ENCODE measurements at places on chromosomes 5 and 9.

DNA sequence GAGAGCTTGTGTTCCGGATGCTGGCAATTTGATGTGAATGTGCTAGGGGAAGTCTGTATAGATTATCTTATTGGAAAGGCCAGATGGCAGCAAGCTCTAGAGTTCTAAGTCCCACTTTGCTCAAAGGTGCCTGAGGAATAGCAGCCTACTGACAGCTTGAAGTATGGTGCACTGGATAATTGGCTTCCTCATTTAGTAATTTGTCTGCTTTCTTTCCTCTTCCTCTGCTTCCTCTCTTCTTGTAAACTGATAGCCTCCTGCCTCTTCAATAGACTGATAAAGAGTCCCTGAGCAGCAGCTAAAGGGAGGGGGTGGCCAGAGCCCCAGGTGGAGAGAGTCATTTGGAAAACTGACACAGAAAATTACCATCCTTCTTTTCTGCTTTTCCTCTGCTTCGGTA, 177.3 kb downstream of the FGF1 start:
- DNase-seq, result no peak

GRCh38 chr5:11851416-11851815, 52.8 kb downstream of the CTNND2 start:
- no peak for DNase-seq

- no peak for DNase-seq
Measured at GRCh38 chr9:134181648-134182034, 17.3 kb upstream of the RNU6ATAC start.

GRCh38 chr9:134628354-134628736, 13.3 kb upstream of the COL5A1 start:
- DNase-seq, result no peak

DNA sequence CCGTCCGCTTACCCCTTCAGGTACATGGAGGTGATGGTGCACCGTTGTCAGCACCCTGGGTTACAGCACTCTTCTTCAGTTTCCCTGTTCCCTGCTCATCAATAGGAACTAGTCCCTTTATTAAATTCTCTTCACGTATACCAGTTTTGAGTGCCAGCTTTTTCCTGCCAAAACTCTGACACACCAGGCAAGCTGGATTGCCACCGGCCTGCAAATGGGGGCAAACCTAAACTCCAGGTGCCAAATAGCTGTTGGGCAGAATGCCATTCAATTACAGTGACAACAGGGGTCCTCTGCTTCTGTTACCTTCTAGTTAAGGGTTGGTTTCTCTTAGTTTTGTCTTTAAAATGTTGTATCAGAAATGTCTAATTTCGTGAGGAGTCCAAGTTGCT, 400.4 kb downstream of the OSTF1 start:
- DNase-seq, result no peak

DNA sequence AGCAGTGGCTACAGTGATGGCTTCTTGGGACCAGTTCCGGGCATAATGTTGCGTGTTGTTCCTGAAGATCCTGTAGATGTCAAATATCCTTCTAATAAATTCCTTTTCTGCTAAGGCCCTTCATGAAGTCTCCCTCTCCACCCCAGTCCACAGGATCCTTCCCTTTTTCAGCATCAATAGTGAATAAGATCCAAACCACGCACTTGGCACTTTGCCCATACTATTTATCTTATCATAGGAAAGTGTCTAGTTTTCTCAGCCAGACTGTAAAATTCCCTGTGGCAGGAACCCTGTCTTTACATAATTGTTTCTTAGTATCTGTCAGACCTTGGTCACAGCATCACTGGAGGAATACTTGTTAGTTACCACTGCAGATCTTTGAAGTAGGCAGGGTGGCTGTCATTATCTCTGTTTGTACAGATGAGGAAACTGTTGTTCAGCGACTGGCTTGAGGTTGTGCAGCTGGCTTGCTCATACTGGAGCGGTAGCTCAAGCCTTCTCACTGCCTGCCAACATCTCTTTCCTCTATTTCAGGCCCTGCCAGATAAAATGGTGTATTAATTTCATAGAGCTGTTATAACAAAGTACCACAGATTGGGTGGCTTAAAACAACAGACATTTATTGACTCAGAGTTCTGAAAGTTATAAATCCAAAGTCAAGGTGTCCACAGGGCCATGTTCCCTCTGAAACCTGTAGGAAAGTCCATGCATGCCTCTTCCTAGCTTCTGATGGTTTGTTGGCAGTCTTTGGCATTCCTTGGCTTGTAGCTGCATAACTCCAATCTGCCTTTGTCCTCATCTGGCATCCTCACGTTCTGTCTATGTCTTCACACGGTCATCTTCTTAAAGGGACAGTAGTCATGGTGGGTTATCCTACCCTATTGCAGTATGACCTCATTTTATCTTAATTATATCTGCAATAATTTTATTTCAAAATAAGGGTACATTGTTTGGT, 33.5 kb upstream of the APC start:
- DNase-seq, result no peak

- no peak for DNase-seq
Measured at GRCh38 chr5:142605611-142606010, 80.3 kb downstream of the FGF1 start.

DNA sequence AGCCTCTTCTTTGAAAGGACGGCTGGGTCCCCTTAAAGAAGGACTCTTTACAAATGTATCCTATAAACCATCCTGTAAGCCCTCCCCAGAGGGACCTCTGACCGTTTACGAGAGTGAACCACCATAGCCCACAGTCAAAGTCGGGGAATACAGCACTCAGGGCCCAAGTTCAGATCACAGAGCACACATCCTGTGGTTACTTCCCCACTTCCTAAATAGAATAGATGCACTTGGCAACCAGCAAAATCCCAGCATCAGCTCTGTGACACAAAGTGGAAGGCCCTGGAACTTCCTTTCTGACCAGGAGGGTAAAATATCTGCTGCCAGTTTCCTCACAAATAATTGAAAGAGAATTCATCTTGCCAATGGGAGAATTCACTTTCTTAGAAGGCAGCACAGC, 6.9 kb upstream of the IGFBPL1 start:
- DNase-seq, result no peak

DNA sequence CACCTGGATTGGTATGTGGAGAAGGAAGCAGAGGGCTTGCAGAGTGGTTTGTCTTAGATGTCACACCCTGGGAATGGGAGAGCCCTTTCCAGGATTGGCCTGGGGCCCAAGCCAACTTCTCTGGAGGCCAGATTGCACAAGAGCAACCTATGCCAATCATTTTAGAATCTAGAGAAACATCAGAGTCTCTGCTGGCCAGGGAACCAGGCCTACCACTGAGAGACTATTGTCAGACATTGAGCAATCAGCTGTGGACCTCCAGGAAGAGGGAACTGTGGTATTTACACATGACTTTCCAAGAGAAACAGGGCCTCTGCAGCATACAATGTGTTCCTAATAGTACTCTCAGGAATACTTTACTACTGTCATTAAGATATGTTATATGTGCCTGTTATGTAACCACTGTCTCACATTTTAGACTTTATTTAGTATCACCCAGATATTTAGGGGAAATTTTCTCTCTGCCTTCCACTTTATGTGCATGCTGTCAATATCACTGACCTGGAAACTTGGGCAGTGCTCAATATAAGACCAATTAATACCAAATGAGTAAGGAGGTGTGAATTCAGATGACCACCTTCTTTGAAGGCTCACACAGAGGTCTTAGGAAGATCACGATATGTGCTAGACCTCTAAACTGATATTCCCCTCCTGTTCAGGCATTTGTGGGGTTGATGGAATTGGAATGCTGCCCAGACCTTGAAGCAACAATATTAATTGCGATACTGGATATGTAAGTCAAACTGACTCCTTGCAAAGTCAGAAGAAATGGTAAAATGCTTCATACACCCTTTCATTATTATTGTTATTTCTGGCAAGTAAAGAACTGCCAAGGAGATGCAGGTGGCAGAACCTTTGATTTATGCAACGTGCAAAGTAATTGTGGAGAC, 20.5 kb upstream of the CCL28 start:
- DNase-seq, result no peak

GRCh38 chr9:122216138-122216797, 12.5 kb downstream of the LHX6 start:
- no peak for DNase-seq
